ENCODE measurements at places on chromosomes 2 and 18.

- no peak for DNase-seq
Observed at GRCh38 chr2:37896319-37896718, 28.8 kb upstream of the RMDN2 start.

- DNase-seq, result no peak
Observed at GRCh38 chr2:38866773-38867443, 8.8 kb downstream of the DHX57 start.

DNA sequence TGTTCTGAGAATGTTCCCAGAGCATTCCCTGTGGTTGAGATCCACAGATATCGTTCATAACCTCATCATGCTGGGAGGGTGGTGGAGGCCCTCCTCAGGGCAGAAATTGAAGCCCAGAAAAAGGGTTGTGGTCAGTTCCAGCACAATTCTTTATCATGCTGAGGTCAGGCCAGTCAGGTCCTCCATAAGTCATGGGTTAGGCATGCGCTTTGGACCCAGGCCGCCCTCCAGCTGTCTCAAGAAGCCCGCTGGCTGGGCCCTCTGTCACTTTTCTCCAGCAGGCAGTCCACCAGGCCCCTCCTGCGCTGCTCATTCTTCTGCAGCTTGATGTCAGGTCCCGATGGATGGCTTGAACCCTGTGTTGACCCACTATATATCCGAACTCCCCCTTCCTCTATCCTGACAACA lies 151.1 kb upstream of the NT5C1B start:
- DNase-seq, result no peak

DNA sequence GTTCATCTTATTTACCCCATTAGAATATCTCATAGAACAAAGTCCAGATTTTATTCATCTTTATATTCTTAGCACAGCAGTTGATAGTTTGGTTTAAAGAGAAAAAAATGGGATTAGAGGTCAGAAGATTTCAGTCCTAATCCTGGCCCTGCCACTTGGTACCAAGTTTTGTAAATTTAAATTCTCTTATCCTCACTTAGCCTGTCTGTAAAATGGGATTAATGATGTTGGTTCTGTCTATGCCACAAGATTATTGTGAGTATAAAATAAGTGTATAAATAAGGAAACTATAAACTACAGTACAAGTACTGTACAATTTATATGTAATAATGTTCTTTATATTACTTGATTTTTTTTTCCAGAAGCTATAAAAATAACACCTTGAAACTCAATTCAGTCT lies 17.1 kb upstream of the DRC1 start:
- no peak for DNase-seq

- no peak for DNase-seq
Observed at GRCh38 chr2:129103936-129104878, 785.5 kb upstream of the HS6ST1 start.

DNA sequence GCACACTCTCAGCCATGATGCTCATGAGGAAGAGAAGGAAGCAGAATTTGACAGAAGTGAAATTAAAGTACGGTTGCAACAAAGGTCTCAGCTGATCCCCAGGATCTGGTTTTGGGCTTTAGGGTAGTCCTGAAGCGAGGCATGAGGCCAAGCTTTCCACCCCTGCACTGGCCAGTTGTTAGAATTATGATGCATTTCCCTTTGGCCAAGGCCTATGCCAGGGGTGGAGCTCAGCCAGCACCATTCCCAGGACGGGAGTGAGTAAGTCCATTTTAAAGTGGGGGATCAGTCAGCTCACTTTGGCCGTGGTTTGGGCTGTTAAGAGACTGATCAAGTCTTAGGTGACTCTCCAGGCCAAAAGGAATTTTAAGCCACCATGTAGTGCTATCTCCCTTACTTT lies 314.5 kb upstream of the MMADHC start:
- DNase-seq, result no peak

DNA sequence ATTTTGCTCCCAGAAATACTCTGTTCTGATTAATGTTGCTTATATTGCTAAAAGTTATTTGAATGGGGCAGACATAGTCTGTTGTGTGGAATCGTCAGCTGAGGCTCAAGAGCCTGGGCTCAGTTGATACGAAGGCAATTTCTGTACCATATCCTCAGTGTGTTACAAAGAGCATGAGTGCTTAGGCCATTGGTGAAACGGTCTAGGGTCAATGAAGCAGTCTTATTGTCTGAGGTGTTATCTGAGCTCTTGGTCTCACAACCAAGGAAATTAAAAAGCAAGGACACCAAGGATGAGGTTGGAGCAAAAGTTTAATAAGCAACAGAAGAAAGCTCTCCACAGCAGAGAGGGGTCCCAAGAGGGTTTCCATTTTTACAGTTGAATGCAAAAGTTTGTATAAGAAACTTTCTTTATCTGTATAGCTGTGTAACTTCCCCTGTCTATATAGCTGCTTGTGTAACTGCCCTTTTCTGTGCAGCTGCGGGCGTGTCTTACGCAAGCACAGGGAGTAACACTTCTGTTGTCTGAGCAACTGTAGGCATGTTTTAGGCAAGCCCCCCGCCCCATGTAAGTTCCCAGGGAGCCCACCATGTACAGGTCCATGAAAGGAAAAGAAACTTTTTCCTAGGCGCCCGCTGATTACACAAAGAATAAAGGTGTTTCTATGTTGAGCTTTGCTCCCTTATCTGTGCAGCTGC lies 40.6 kb upstream of the DSC1 start:
- DNase-seq, result no peak

DNA sequence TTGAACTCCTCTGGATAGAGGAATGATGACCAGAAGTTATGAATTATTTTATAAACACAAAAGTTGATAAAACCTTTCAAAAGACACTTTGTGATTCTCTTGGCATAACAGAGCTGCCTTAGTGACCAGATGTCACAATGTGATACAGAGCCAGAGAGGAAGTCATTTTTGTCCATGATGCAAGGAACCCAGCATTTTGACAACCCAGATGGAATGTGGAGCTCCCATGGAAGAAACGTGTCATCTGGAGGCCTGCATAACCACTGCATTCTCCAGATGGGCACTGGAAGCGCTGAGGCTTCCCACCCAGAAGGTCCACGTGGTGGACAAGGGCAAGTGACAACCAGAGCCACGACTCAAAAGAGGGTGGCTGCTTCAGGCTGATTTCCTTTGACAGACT lies 30.1 kb downstream of the HRH4 start:
- no peak for DNase-seq

DNA sequence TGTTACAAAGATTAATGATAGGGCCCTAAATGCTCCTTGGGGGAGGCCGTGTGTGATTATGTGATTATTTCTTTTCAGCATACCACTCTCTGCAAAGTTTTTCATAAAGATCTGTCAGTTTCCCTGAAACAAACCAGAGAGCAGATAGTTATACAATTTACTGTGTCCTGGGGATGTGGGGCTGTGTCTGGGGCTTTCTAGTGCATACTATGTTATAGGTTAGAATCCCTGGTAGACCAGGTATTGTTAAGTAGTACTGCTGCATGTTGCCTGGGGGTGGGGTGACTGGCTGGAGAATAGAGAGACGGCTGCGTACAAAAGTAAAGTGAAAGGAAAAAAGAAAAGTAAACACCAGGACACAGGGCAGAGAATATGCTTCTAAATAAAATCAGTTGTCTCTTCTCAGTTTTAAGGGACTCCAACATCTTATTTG lies 3.3 kb upstream of the CCBE1 start:
- no peak for DNase-seq

DNA sequence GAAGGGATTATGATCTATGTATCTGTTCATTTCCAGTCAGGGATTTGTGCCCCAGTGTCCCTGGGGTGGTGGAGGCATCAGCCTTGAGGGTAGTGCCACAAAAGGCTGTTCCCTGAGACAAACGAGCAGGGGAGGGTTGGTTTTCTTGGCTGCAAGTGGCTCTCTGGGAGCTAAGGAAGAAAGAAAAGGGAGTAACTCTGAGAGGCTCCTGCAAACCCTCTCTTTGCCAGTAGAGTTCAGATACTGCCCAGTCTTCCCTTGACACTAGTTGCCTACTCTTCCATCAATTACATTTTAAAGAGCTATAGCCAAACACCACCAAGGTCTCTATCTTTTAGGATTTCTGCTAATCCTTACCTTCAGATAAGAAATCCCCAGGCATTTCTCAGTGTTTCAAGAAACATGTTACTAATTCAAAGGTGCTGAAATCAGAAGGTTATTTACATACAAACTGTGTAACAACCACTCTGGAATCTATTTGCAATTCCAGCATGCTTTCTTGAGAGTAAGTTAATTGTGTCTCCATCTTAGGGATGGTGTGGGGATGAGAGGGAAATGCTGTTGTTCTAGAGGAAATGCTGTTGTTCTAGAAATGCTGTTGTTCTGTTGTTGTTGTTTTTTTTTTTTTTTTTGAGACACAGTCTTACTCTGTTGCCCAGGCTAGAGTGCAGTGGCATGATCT lies 18.7 kb upstream of the KCTD1 start:
- no peak for DNase-seq

GRCh38 chr2:27154488-27154887 lies 5.7 kb downstream of the TCF23 start:
- DNase-seq, result no peak

DNA sequence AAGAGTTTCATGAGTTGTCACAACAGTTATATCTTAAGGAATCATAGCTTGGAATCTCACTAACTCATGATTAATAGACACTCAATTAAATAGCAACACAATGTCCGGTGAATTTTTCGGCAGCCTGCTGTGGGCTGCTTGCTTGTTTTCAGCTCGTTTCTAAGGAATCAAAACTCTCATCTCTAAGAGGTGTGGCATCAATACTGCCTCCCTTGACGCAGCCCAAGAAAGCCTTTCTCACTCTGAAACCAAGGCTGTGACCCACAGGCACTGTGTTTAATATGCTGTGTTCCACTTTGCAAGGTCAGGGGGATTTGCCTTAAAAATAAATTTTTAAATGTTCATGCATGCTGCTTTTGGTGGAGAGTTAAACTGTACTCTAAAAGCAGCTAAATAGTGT lies 5.4 kb downstream of the DCC start:
- no peak for DNase-seq

GRCh38 chr2:30038419-30038818 lies 108.4 kb upstream of the YPEL5 start:
- DNase-seq, result no peak

GRCh38 chr2:105364436-105365139 lies 27.2 kb downstream of the C2orf49 start:
- DNase-seq, result no peak

- no peak for DNase-seq
Observed at GRCh38 chr2:123521854-123522253, 503.2 kb upstream of the CNTNAP5 start.

DNA sequence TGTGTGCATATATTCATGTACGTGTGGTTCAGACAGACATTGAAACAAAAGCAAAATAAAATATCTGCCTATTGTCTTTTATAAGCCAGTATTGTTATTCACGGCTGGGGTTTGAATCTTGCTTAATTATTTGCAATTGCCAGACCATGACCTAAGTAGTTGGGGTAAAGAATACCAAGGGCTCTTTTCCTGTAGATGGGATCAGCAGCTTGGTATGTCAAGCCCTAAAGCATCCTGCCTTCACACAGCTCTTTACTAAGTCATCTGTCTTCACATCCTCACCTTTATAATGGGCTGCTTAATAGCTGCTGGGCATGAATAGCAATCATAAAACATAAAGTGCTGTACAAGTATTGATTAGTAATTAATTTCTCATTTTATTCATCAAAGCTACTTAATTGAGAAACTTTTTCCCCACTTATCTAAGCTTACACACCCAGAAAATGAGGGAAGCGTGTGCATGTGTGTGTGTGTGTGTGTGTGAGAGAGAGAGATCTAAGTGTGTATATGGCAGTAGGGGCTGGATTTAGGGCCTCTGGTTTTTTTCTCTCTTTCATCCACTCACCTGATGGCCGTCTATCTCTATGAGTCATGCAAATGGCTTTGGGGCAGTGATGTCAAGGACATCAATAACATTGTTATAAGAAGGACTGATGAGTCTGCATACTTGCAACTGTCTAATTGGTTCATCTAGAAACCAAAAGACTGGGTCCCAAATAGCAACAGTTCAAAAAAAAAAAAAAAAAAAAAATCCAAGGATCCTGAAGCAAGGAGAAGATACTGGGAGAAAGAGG lies 244.1 kb upstream of the TNP1 start:
- no peak for DNase-seq

GRCh38 chr2:210046851-210047500 lies 44.5 kb downstream of the RPE start:
- no peak for DNase-seq

DNA sequence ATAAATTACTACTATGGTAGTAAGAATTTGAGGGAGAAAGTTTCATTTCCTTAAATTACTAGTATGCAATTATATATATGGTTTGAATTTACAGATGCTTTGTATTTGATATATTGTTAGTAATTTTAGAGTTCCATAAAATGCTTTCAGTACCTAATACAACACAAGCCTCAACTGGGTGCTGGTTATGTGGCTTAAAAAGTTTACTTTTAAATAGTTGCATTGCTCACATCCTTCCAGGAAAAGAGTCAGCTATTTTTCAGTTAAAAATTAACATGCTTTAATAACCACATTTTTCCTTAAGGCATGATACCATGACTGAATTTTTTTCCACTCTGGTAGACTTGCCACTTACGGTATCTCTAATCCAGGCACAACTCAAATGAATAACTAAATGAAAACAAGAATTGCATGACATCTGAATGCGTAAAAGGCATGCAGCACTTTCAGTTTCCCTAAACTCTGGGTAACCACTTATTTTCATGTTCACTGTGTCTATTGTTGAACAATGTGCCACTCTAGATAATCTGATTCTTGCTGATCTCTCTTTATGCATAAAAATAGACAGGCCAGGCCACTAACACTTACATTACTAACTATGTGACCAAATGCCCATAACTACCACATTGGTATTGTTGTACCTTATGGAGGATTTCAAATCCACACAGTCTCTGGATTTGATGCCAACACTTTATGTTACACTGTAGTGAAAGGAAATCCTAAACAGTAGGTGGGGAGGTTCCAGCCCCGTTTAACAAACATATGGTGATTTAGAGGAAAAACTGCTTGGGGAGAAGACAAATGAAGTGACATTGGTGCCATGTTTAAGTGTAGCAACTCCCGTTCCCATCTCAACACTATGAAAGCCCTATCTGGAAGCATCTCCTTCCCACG lies 35.5 kb upstream of the SLC35F5 start:
- DNase-seq, result no peak

DNA sequence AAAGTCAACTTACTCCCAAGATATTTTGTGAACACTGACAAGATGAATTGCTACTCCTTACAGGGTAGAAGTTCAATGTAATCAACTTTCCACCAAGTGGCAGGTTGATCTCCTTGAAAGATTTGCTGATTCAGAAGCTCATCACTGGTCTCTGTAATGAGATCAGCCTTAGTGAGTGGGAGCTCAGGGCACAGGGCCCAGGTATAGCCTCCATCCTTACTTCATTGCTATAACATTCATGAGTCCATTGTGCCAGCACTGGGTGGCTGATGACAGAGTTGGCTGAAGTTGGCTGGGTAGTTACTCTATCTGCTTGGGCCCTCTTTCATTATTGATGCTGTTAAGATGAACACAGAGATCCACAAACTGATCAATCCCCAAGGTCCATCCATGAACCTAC lies 379.0 kb downstream of the IRS1 start:
- no peak for DNase-seq

GRCh38 chr2:105280281-105280680 lies 38.7 kb downstream of the GPR45 start:
- no peak for DNase-seq

Data from stimulated activated CD4-positive, alpha-beta T cell treated with anti-CD3 and anti-CD28 coated beads, Interleukin-4, amount 100 ng/mL, for 1 hour (primary cell).